ENCODE measurements at places on chromosomes 4 and X. TPM values are rescaled to one million over a fixed set of nuclear protein-coding genes. Genes with fewer than 3 reads are reported as not detected.

The ATP2B3 gene
- total RNA-seq: not detected

The S100G gene
- not detected for total RNA-seq

The CEP135 gene
- 15.6 TPM for total RNA-seq

The EDA2R gene
- 9.2 TPM for total RNA-seq

The SMS gene
- 46.3 TPM for total RNA-seq

The TCEAL6 gene
- total RNA-seq: not detected

The RHOXF2B gene
- not detected for total RNA-seq

The SYNPO2 gene
- 3.4 TPM for total RNA-seq

The GRPR gene
- total RNA-seq: not detected

The HPGD gene
- total RNA-seq: 2.7 TPM

The PRR32 gene
- not detected for total RNA-seq

The STATH gene
- total RNA-seq: not detected

The PNMA3 gene
- under 0.01 TPM for total RNA-seq

The FRMPD4 gene
- 0.41 TPM for total RNA-seq

The CLIC2 gene
- 12.6 TPM for total RNA-seq

The GLRA3 gene
- total RNA-seq: not detected

The COL25A1 gene
- 0.27 TPM for total RNA-seq

The ACOT9 gene
- total RNA-seq: 52.8 TPM

The CEP44 gene
- 26.4 TPM for total RNA-seq

The PAK3 gene
- total RNA-seq: 0.90 TPM

The ARSJ gene
- 12.4 TPM for total RNA-seq

The INTU gene
- 6.0 TPM for total RNA-seq

The STEEP1 gene
- 24.0 TPM for total RNA-seq

The ZCCHC12 gene
- total RNA-seq: not detected

The POF1B gene
- not detected for total RNA-seq

The IL2 gene
- total RNA-seq: not detected

The SRPX2 gene
- total RNA-seq: 26.8 TPM

The CLDN2 gene
- total RNA-seq: not detected

The MGST2 gene
- 8.0 TPM for total RNA-seq

The TMEM175 gene
- total RNA-seq: 5.6 TPM

The FAM9C gene
- not detected for total RNA-seq

The GPC4 gene
- total RNA-seq: 2.8 TPM

The SMARCA1 gene
- 110 TPM for total RNA-seq

The ARMCX4 gene
- total RNA-seq: 25.4 TPM

The NMU gene
- total RNA-seq: not detected

The CDKN2AIP gene
- total RNA-seq: 8.3 TPM

The BMP2K gene
- total RNA-seq: 28.4 TPM

The IL13RA2 gene
- total RNA-seq: 213 TPM

The FABP2 gene
- not detected for total RNA-seq
